Omental fat pad (tissue), 4 donors: ENCODE measurements at places on chromosomes 13 and 19.
A peak's percentile ranks its signal among the peaks of the same experiment; 100 is the strongest.

DNA sequence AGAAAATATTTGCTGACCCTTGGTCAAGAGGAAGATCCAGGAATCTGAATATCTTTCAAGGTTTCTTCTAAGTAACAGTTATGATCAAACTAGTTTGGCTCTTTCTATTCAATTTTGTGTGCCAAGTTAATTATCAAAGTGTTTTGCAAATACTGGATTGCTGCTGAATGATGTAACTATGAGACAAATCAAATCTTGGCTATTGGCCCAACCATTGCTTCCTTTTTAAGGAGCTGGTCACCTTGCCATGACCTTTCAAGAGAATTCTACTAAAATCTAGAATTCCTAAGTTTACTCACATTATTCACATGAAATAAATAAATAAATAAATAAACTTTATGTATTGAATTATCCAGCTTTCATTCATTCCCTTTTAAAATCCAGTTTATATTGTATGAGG is 371.8 kb downstream of the SLITRK6 start:
- no peak for DNase-seq

DNA sequence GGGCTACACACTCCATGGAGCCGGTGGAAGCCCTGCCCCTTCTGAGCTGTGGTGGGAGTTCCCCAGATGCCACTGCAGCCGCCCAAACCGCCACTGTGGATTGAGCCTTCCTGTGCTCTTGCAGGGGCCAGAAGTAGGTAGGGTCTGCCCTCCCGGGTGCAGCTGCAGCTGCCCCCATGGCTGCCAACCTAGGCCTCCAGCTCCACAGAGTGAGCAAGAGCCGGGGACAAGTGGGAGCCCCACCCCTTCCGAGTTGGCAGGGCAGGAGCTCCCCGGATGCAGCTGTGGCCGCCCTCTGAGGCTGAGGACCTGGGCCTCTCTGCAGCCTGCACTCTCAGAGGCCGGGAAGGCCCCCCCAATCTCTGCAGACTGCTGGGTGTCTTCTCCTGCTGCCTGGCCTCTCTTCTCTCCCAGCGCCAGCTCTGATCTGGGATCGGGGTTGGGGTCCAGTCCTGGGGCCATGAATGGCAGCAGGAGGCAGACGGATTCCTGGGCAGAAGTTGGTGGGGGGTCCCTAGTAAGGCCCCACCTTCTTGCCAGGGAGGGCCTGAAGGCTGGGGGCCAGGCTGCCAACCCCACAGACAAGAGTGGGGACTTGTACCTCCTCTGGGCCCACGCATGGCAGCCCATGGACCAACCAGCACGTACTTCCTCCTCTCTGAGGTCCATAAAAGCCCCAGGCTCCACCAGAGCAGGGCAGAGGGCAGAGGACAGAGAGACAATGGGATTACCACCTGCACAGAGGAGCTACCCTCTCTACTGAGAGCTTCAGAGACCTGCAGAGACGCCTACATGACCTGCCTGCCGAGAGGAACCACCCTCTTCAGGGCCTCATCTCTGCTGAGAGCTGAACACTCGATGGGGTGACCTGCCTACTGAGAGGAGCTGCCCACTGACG is 28.9 kb downstream of the AP2S1 start:
- no peak for DNase-seq

- DNase-seq = peak; percentile 55
Observed at GRCh38 chr19:18023622-18024251, 15.8 kb downstream of the ARRDC2 start.

DNA sequence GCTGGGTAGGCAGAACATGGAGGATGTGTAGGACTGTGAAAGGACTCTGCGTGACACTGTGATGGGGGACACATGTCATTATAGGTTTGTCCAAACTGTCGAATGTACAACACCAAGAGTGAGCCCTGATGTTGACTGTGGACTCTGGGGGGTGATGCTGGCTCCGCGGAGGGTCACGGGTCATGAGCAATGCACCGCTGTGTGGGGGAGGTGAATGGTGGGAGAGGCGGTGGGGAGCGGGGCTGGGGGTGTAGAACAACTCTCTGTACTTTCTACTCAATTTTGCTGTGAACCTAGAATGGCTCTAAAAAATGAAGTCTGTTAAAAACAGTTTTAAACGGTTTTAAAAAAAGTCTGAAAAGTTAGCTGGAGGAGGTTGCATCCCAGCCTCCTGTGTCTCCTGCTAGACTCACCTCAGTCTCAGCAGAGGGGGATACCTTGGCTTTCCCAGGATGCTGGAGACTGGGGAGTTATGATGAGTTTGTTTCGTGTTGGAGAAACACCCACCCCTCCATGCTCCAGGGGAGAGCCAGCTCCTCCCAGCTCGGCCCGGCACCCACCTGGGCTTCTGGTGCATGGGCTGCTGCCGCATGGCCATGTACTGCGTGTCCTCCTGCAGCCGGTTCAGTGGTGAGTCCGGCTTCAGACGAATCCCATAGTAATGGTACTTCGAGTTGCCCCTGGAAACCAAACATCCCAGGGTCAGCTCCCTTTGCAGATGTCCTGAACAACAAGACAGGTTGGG is 34.7 kb upstream of the RANBP3 start:
- DNase-seq = no peak

GRCh38 chr13:76836311-76836710 is 49.9 kb downstream of the KCTD12 start:
- no peak for DNase-seq
